ENCODE measurements at places on chromosomes 7 and 10.

DNA sequence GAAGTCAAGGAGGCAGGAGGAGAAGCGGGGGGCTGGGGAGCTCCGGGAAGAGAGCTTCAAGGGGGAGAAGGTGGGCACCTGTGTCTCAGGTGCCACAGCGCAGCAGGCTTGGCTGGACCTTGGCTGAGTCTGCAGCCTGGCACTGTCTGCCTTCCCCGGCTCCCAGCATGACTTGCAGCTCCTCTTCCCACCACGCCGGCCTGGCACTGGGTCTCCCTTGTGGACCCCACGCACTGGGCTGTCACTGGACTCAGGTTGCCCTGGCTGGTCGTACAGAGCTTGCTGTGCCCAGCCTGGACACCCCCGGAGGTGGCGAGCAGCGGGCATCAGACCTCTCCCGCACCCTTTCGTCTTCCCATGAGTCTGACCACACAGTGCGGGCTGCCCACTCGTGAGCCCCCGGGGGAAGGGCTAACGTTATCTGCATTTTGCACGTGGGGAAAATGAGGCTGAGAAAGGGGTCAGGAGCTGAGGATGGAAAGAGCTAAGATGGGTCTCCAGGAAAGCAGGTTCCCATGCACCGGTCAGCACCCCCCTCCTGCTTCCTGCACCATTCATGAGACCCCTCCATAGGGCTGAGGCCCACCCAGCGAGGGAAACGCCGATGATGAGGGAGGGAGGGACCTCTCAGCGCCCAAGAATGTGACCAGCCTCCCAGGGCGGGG, 40.3 kb upstream of the PSMG3 start:
- DNase-seq: no peak

DNA sequence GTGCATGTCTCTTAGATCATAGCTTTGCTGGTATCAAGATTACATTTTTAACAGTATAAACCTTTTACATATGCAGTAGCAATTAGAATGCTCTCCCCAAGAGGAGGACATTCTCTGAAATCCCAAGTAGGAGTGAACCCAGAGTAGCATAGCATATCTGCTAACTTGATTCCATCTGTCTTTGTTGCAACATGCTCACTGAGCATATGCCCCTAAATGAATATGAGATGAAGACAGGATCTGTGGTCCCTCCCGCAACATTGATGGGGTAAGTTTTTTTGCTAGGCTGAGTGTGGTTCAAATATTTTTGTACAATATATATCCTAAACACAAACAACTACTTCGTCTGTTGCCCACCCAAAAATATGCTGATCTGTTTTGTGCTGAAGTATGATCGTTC, 534.2 kb upstream of the C7orf33 start:
- no peak for DNase-seq

- DNase-seq: no peak
Measured at GRCh38 chr7:133590795-133591194, 337.9 kb downstream of the EXOC4 start.

DNA sequence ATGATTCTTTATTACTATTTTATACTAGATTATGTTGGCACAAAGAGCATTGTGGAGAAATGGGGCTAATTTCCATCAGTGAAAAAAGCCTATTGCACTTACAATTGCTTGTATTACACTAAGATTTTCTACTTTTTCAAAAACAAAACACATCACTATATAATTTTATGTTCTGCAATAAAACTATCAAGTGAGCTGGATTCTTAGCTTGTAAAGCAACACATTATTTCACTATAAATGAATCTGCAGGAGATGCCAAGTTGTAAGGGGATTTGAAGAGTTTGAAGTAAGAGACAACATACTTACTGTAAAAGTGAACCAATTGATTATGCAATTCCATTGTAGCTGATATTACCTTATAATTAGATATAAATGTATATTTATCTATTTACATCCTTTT, 333.3 kb upstream of the SEMA3D start:
- DNase-seq: no peak

DNA sequence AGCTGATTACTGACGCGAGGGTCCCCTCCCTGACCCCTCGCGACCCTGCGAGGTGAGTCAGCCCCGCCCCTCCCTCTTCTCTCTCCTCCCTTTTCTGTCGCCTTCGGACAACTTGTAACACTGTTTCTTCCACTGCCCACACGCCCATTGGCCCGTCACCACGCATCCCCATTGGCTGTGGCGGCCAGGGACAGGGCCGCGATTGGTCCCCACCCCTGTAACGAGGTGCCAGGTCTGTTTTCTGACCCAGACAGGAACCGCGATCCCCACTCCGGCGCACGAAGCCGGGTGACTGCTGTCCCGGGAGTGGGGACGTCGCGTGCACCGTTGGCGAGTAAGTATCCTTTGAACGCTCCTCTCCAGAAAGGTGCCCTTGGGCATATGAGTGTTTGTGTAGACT, at the start of gene STRA8:
Gene STRA8, plus strand, starts transcription at position 269 of the 400 bp plus-strand sequence. CDS start 6,687 bp downstream, outside the sequence.
- no peak for DNase-seq

GRCh38 chr10:25745976-25746375, 188.1 kb upstream of the MYO3A start:
- no peak for DNase-seq

DNA sequence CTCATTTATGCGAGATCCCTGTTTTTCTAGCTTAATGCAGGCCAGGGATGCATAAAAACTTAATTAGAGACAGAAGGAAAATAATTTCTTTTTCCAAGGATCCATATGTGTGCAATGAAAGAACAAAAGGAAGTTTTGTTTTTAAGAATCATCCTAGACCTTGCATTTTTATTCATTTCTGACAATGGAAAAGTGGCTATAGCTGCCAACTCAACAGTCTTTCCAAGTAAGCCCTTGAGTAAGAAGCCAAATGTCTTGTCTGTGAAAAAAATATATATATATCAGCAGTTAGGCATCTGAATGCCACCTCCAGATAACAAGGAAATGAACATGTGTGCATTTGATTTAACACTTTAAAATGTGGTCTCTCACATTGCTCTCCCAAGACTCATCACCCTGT, 1397.6 kb downstream of the GATA3 start:
- DNase-seq: no peak

GRCh38 chr7:91520645-91521044, 256.4 kb downstream of the FZD1 start:
- no peak for DNase-seq

- DNase-seq: no peak
Measured at GRCh38 chr10:19247843-19248242, 199.2 kb downstream of the MALRD1 start.
